H4 (cell line): ENCODE measurements at places on chromosomes 1 and 21. TPM values are rescaled to one million over a fixed set of nuclear protein-coding genes. Genes with fewer than 3 reads are reported as not detected.
A peak's percentile ranks its signal among the peaks of the same experiment; 100 is the strongest.

The LYPD8 gene
- total RNA-seq = 3.3 and 5.1 TPM in 2 replicates

DNA sequence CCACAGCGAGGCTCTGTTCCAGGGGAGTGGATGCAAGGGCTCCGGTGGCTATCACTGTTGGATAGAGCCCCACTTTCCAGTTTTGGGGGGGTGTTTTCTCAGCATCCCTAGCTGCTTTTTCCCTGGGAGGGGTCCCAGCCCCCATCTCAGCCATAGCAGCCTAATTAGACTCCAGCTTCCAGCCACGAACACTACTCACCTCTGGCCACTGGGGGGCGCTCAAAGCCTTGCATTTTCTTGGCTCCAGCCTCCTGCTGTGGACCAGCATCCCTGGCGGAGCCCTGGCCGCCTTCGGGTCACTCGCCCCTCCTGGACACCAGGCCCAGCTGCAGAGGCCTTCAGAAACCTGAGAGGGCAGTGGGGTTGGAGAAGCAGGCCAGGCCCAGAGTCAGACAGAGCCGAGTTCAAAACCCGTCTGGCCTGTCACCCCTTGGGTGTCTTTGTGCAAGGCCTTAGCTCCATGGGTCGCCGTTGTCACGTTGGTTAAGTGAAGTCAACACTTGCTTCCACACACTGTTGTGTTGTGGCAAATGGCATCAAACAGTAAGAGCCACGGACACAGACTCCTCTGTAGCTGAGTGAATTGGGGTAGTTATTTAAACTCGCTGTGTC, 93.5 kb upstream of the ACTL8 start:
- peak; percentile 32 for DNase-seq

The LEMD1 gene
- total RNA-seq = 1.5 TPM in 2 replicates

The TNNT2 gene
- not detected in 2 replicates for total RNA-seq

DNA sequence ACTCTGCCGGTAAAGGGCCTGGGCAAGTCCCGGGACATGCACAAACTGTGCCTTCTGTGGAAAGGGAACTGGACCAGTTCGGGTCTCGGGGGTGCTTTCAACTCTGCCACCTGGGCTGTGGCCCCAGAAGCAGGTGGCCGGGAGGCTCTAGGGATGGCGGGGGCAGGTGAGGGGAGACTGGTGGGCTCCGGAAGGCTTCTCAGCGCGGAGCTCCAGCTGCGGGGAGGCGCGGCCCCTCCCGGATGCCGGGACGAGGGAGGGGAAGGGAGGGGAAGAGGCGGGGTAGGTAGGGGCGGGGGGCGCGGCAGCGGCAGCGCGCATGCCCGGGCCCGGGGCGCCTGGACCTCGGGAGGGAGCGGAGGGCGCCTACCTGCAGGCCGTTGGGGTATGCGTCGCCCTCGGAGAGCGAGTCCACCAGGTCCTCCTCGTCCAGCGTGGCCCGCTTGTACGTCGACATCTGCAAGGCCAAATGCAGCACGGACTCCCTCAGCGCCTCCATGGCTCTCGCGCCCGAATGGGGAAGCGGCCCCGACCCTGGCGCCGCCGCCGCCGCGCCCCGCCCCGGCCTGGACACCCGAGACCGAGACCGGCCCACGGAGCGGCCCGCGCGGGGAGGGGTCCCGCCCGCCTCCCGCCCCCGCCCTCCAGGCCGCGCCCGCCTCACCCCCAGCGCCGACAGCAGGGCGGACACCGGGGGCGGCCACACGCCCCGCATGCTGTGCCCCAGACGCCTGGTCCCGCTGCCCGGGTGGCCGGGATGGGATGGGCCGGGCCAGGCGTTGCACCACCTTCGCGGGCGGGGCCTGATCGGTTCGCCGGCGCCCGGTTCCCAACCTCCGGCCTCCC, at the start of gene ECE1:
Gene ECE1 (minus strand): TSS at position 764 of the 846 bp plus-strand sequence. CDS start 49 bp downstream, at position 715.
- DNase-seq = no peak

- no peak for DNase-seq
These were observed 54.6 kb downstream of the GORAB start for GRCh38 chr1:170586321-170587252.

DNA sequence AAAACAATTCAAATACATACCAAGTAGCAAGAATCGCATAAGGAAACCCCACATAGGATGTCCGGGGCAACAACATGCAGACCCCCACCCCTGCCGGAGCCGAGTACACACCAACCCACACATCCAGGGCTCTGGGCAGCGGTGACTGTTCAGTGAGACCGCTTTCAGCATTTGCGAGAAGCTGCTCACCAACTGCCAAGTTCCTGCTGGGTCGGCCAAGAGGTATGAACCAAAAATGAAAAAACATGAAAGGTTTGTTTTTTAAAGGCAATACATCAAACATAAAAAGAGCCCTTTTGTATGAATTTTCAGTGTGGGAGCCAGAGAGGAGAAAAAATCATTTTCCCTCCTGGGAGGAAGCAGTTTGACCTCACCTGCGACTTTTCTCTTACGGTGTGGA, 92.3 kb downstream of the SIM2 start:
- no peak for DNase-seq
